ENCODE measurements at places on chromosomes 5 and 9.
A peak's percentile ranks its signal among the peaks of the same experiment; 100 is the strongest.

DNA sequence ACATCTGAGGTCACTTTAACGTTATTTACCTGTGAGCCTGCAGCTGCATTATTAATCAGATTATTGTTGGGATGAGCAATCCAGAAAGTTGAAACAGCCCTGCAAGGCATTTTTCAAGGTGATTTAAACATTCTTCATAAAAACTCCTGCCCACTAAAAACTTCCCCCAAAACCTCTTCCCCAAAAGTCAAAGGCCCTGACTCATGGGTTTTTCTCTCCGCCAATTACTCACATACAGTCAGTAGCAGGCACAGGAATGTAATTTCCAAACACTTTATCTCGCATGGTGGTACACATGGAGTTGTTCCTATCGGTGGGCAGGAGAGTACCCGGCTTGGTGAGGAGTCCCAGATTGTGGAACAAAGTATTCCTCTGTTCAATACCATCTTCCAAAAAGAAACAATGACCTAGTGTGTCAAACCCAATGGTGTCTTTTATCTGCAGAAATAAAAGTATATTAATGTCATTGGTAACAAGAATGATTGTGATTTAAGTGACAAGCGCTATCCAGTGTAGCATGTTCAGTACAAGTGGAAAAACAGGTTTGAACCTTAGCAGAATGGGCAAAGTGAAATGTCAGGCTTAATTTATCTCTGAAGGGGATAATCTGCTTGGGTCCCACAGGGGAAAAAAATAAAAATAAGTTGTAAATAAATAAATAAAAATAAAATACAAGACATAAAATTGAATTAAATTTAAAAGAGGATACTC is 38.3 kb downstream of the CEMIP2 start:
- no peak for DNase-seq

GRCh38 chr5:42992088-42992879 is 47.8 kb downstream of the ANXA2R start:
- DNase-seq: no peak

- DNase-seq: no peak
Measured at GRCh38 chr9:15416880-15417279, 5.8 kb upstream of the SNAPC3 start.

DNA sequence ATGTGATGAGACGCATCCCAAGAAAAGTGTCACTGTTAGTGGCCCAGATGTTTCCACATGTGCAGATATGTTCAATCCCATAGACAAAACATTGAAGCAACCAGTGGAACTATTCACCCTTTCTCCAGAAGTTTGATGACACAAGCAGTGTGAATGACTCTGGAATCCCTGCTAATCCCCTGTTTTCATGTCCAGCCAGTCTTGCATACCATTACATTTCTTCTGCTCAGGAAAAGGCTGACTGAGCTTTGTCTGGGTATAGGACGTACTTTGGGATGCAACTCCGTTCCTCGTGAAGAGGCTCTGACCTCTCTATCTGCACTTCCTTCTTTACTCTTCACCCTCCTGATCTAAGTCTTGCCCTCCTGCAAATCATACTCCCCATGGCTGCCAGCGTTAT is 172.4 kb downstream of the NTRK2 start:
- no peak for DNase-seq

GRCh38 chr5:42216904-42217303 is 206.3 kb upstream of the GHR start:
- no peak for DNase-seq

- DNase-seq: no peak
Measured at GRCh38 chr5:84445049-84445685, 60.5 kb upstream of the EDIL3 start.

GRCh38 chr5:60673334-60673733 is 26.6 kb downstream of the DEPDC1B start:
- no peak for DNase-seq

DNA sequence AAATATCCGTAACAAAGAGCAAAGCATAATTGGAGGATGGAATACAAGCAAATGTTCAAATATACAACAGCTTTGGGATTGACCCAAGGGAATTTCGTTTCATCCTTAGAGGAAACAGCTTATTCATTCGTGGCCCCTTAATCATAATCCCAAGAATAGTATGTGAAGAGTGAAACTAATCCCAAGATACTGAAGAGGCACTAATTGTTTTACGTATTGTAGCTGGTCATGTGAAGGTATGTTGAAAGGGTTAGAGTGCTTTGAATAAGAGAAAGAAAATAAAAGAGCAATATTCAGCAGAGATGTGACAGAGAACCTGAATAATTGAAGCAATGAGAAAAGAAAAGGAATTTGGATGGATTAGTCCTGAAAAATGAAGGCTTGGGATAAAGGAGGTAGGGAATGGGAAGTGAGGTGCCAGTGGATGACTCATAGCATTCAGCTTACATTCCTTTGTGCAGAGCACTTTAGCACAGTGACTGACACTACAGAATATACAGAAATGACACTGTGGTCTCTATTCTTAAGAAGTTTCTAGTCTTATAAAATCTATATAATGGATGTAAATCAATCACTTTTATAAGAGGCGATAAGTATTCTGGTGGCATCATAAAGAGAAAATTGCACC is 221.9 kb downstream of the TLR4 start:
- no peak for DNase-seq

DNA sequence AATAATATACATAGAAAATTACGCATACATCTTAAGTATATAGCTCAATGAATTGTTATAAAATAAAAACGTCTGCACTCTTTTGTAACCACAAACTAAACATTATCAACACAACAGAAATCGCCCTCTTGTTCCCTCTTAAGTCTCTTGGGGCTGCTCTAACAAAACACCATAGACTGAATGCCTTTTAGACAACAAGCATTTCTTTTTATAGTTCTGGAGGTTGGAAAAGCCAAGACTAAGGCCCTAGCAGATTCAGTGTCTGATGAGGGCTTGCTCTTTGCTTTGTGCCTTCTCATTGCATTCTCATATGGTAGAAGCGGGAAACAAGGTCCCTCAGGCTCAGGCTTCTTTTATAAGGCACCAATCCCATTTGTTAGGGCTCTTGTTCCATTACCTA is 4.9 kb upstream of the IFNB1 start:
- DNase-seq: no peak

GRCh38 chr5:63860379-63860778 is 101.9 kb downstream of the HTR1A start:
- DNase-seq: no peak

DNA sequence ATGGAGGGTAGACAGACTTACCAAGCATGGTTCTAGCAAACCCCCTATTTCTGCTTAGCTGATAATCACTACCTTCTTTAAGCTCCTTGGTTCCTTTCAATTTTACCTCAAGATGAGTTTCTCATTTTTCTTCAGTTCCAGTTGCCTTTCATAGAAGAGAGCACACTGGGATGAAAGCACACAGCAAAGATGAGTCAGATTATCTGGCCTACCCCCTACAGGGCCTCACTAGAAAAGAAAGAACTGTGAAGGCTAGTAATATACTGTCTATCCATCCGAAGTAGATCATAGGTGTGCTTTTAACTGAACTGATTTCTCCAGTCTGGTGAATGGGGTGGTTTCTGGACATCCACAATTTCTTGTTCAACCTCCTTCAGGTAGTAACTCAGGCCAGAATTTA is 122.5 kb downstream of the TRPM3 start:
- DNase-seq: no peak

DNA sequence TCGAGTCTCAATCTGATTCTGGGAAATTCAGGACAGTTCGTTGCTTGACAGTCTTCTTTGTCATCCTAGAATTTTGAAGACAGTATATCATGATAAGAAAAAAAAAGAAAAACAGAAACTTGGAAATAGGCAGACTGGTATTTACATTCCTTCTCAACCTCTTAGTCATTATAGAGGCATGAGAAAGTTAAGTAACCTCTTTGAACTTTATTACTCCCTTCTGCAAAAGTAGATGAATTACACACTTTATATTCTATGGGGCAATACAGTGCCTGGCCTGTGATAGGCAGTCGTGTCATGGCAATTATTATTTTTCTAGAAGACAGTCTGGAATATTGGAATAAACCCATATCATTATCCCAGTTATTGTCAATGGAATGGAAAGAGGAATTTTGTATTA is 828.9 kb downstream of the TLR4 start:
- no peak for DNase-seq

DNA sequence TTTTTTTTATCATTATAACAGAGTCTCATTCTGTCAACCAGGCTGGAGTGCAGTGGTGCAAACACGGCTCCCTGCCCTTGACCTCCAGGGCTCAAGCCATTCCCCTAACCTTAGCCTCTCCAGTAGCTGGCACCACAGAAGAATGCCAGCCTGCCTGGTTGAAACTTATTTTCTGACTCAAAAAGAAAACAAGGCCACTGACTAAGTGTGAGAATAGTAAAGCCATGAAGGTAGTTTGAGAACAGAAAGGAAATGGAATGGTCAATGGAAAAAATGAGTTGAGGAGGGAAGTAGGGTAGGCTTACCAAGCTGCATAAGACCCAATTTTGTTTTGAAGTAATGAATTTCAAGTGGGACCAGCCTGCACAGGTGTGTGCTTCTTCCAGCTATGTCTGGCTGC is 82.8 kb upstream of the RORB start:
- DNase-seq: peak; percentile 32

DNA sequence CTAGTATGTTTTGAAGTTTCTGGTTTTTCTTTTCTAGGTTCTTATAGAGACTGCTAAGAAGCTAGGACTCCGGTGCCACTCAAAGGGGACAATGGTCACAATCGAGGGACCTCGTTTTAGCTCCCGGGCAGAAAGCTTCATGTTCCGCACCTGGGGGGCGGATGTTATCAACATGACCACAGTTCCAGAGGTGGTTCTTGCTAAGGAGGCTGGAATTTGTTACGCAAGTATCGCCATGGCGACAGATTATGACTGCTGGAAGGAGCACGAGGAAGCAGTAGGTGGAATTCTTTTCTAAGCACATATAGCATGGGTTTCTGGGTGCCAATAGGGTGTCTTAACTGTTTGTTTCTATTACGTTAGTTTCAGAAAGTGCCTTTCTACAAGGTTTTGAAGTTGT is 52.2 kb downstream of the MTAP start:
- no peak for DNase-seq

DNA sequence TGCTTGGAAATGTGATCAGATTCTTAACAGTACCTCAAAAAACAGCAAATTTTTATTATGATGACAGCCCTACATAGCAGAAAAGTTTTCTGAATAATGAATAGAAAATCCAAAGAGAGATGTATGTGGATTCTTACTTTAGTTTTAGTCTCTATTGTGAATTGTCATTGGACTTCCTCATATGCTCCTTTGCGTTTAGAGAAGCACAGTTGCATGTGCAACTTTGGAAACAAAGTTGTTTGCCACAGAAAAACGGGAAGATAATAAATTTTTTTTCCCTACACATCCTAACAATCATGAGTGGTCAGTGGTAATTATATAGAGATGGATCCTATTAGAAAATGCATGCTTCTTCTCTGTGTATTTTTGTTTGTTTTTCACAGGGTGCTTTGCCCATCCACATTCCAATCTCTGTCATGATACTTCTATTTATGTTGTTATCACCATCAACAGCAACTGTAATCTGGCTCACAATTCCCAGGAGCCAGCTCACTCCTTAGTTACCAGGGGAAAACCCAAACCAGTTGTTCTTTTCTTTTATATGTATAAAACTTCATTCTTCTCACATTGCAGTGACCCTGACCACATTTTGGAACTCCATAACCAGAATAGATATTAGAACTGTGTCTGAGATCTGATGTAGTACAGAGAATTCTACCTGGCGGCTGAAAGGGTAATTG is 118.7 kb downstream of the NDUFS4 start:
- DNase-seq: no peak

DNA sequence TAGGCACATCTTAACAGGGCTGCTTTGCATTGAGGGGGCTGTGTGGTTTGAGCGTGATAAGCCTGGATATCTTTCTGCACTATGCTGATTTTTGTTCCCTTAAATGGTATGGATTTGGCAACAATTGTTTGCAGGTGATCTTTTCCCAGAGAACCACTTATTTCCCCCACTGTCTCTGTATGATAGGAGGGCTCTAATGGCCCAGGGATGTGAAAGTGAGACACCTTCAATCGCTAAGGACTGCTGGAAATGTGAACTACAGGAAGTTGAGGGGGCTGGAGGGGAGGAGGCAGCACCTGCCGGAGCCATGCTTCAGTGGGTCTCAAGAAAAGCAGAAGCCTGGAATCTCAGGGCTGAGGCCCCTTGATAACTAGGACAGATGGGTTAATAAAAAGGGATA is 29.4 kb downstream of the SYK start:
- DNase-seq: no peak

- no peak for DNase-seq
Measured at GRCh38 chr9:135815413-135815812, 91.9 kb downstream of the CAMSAP1 start.

GRCh38 chr5:170195961-170196360 is 36.8 kb upstream of the C5orf58 start:
- DNase-seq: no peak

DNA sequence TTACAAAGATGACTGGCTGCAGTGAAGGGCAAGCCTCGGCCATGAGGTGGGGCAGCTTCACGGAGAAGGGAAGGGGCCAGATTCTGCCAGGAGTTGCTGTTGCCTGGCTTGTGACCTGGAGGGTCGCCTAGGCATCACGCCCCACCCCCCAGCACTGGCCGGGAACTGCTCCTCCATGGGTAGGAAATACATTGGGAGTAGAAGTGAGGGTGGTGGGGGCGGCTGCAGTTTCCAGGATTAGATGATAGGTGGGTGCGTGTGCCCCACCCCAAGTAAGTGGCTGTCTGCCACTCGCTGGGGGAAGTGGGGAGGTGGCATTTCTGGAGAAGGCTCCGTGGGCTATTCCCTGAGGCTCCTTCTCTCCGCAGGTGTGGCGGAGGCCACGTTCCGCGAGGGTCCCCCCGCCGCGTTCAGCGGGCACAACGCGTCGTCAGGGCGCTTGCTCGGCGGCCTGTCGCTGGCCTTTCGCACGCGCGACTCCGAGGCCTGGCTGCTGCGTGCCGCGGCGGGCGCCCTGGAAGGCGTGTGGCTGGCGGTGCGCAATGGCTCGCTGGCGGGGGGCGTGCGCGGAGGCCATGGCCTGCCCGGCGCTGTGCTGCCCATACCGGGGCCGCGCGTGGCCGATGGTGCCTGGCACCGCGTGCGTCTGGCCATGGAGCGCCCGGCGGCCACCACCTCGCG is 16.9 kb downstream of the CRB2 start:
- no peak for DNase-seq

DNA sequence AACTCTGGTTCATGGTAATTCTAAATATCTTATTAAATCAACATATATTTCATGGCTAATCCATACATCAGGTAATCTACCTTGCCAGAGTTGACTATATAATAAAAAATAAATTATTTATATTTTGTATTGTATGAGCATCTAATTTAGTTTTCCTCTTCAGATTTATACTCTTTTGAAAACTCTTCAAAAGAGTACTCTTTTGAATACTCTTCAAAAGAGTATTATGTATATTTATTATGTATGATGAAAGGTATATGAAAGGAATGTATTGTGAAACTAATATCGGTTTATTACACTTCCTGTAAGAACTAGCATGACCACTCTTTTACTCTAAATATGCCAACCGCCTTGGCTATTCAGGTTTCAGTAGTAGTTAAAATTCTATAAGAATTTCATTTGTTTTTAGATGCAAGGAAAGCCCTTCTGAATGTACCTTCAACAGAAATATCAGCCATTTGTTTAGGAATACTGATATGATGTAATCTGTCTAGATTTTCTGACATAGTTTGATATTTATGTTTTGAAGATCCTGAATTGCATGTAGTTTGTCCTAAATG is 178.7 kb downstream of the WDR70 start:
- no peak for DNase-seq
